Stimulated activated CD4-positive, alpha-beta T cell treated with anti-CD3 and anti-CD28 coated beads, Interleukin-2, amount 100 ng/mL, for 24 hours (primary cell): ENCODE measurements at places on chromosomes 1 and 21.
A peak's percentile ranks its signal among the peaks of the same experiment; 100 is the strongest.

DNA sequence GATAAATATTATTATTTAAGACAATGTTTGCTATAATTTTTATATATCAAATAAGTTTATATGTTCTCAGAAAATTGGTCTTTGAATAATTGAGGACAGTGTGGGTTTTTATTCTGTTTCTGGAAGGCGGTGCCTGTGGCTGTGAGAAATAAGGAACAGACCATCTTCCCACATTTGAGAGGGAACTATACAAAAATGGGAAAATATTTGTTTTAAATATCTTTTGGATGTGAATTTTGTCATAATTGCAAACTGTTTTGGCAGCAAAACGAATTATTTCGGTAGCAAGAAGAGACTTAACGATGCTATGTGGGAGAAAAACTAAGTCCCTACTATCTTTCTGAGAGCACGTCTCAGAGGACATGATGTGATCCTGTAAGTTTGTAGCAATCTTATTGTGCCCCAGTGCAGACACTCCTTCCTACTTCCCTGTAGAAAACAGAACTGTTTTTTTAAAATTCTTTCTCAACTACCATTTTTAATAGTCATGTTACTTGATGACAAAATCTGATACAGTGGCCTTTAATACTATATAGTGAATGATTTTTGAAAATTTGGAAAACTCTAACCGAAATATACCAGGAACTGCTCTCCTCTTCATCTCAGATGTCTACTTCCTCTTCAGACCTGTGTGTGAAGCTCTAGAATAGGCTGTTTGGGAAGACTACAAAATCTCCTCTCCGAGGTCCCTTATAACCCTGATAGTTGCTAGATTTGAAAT, 25.4 kb downstream of the PTPRC start:
- no peak for DNase-seq

DNA sequence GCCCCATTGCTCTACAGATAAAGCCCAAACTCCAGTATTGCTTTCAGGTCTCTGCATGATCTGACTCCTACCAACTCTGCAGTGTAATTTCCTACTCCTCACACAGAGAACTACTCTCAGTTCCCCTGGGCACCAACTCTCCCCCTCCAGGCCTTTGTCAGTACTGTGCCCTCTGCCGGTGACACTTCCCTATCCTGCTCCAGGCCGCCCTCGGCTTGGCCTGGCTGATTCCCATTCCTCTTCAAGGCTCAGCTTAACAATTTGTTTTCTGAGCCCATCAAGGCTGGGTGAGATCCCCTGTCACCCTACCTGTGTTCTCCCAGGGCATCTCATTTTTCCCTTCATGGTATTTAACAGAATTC, 2.6 kb downstream of the SLAMF8 start:
- no peak for DNase-seq

DNA sequence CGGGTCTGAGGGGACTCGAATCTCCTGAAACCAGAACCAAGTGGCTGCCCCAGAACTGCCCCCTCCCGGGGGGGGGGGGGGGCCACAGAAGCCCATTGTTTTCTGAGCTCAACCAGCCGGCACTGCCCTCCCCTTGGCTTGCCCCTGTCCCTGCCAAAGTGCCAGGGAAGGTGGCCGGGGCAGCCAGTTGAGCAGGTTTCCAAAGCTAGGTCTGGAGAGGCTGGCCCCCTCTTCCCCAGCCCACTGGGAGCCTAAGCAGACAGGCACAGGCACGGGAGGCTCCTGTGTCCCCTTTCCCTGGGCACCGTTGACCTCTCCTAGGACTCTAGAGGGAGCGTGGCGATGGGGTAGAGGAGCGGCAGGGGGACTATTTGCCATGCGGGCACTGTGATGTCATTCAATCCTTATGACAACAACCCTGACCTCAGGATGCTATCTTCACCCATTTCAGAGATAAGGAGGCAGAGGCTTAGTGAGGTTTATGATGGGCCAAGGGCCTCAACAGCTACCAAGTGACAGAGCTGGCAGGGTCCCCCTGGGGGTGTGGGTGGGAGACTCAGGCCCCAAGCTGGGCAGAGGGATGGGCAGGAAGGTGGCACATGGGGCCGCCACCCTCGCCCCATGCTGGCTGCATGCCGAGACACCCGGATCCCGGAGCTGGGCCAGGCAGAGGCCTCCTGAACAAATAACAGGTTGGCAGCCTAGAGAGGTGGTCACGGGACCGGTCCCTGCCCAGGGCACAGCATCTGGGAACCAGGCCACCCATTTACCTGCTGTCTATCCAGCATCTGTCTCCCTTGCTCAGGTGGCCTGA, 35.0 kb downstream of the RAP1GAP start:
- DNase-seq: no peak

DNA sequence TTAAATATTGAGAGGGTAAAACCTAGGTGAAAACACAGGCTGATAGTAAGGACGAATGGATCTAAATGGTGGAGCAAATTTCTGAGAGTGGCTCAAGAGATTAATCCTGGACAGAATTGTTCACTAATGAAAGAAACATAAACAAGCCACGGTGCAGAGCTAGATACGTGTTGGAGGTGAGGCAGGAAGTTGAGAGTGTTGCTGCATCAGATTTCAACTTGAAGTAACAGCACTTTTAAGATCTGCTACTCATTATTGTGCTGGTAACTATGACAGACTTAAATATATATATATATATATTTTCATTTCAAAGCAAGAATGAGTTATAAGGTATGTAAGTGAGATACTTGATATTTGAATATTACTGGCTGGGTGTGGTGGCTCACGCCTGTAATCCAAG, 64.9 kb downstream of the PTGS2 start:
- DNase-seq: no peak

DNA sequence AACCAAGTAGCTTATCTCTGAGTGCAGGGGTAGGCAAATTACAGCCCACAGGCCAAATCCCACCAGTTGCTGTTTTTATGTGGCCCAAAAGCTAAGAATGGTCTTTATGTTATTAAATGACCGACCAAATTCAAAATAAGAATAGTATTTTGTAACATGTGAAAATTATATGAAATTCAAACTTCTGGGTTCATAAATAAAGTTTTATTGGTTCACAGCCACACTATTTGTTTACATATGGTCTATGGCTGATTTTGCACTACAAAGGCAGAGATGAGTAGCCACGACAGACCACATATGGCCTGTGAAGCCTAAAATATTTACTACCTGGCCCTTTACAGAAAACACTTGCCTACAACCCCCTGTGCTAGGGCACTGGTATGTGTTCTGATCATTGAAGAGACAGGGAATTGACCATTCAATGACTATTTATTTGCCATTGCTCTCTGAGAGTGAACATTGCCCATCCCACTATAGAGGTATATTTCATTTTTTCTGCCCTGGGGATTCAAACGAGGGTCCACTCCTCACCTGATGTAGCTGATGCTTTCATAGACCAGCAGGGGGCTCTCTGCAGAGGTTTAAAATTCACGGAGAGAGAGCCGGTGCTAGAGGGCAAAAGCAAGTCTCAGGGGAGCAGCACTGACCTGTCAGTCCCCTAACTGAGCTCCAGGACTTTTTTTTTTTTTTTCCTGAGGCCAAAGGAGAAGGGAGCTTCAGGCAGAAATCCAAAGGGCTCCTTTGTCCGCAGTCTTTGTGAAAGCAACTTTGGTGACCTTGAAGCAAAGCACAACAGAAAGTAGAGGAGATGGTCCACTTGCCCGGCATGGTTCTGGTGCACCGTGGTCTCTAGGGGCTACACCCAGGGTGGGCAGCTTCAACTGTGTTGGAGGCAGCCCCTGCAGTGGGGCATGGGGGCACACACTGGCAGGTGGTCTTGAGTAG, 7.3 kb upstream of the GNL2 start:
- DNase-seq: peak; percentile 16

DNA sequence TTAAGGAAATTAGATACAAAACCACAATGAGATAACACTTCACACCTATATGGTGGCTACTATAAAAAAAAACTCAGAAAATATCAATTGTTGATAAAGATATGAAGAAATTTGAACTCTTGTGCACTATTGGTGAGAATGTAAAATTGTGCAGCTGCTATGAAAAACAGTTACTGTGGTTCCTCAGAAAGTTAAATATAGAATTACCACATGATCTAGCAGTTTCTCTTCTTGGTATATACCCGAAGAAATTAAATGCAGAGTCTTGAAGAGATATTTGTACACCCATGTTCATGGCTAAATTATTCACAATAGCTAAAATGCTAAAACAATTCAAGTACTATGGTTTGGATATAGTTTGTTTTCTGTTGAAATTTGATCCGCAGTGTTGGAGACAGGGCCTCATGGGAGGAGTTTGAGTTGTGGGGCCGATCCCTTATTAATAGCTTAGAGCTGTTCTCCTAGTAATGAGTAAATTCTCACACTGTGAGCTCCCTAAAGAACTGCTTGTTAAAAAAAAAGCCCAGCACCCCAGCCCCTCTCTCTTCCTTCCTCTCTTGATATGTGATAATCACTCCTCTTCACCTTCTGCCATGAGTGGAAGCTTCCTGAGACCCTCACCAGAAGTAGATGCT, 1412.1 kb downstream of the PLA2G4A start:
- no peak for DNase-seq

DNA sequence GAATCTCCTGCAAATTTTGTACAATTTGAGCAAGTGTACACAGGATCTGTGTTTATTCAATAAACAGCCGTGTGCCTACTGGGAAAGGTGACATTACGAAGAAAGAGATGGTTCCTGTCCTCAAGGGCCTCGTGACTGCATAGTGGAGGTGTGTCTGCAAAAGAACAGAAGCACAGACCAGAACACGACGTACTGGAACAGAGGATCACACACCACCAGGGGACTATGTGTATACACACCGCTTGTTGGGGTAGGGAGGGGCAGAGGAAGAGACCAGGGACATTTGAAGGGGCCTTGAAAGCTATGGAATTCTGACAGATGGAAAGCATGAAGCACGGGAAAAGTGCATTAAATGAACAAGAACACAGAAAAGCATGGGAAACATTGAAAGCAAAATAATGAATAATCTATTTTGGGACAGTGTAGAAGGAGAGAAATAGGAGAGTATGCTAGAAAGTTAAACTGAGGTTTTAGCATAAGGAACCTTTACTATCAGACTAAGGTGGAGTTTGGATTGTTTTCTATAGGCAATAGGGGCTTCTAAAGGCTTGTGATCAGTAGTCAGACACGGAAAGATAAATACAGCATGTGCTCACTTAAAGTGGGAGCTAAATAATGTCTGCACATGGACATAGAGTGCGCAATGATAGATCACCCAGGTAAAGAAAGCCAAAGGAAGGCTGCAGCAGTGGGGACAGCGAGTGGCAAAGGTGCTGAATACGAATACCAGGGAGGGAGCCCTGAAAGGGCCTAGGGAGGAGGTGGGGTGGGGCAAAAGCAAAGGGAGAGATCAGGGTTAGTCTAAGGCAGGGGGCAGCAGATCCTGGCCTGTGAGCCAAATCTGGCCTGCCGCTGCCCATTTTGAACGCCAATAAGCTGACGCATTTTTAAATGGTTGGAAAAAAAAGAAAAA, 11.0 kb downstream of the JAK1 start:
- no peak for DNase-seq

- DNase-seq: no peak
Measured at GRCh38 chr1:167484726-167485502, 33.4 kb downstream of the CD247 start.
